NCI-H510A (cell line): ENCODE measurements at places on chromosomes 11 and 22.
A peak's percentile ranks its signal among the peaks of the same experiment; 100 is the strongest.

GRCh38 chr11:117949062-117949461, 19.9 kb upstream of the TMPRSS13 start:
- DNase-seq: no peak

DNA sequence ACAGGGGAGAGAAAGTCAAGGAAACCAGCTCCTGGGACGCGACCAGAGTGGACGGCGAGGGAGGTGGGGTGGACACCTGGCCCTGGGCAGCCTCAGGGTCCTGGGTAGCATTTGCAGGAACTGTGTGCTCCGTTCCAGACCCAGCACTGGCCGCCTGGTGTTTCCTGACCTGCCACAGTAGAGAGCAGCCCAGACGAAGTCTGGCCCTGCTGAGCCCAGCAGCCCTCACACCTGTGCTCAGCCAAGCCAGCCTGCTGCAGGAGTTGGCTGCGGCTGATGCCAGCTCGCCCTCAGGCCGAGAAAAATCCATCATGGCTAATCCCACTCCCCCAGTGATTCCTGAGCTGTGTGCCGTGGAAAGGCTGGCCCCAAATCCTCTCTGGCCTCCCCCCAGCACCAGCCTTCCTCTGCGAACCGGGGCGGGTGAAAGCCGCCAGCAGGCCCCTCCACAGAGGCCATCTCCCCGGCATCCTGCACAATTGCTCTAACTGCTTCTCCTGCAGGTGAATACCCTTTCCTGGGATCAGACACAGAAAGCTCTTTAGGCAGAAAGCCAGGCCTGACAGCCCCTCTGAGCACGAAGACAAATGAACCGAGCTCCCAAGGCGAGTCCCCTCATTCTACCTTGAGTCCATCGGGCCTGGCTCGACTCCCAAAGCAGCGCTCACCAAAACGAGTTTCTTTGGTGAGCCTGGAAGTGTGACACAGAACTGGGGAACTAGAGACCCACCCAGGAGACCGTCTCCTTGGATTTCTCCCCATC, 88.6 kb downstream of the RTL6 start:
- no peak for DNase-seq

DNA sequence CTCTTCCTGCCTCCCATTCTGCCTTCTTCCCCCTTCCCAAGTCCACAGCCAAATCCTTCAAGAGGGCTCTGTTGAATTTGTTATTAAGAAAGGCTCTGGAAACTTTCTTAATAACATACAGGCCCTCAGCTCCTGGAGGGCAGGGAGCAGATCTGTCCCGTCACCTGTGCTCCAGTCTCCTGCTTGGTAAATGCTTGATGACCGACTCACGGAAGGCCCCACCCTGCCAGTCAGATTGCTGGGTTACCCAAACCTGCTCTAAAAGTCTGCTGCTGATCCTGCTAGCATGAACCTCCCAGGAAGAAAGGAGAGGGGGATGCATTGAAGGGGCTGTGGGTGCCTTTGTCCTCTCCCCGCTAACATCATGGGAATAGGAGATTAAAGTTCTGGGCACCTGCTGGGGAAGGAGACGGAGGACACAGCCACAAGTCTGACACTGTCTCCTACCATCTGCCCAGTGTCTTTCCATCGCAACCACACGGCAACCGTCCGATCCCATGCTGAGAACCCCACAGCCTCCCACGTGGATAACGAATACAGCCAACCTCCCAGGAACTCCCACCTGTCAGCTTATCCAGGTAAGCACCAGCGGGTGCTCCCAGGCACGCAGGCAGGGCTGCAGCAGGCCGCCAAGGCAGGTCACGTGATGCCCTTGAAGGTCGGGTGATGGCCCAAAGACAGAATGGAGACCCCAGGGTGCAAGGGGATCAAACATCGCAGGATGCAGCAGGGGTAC, 22.5 kb downstream of the CD5 start:
- no peak for DNase-seq

- DNase-seq: no peak
Observed at GRCh38 chr11:1916986-1917522, 2.4 kb upstream of the TNNT3 start.

GRCh38 chr11:27064086-27064485, 23.5 kb downstream of the BBOX1 start:
- DNase-seq: no peak

GRCh38 chr22:30291058-30291892, 2.0 kb upstream of the CASTOR1 start:
- peak; percentile 56 for DNase-seq

GRCh38 chr11:9529334-9529650, 44.2 kb upstream of the WEE1 start:
- no peak for DNase-seq

- DNase-seq: no peak
Observed at GRCh38 chr11:13966013-13966412, 3.5 kb downstream of the SPON1 start.

GRCh38 chr11:11217289-11217928, 135.6 kb downstream of the CSNK2A3 start:
- no peak for DNase-seq

- DNase-seq: no peak
Observed at GRCh38 chr22:40552070-40552469, 84.4 kb downstream of the MRTFA start.

GRCh38 chr11:44855493-44855849, 95.2 kb downstream of the TP53I11 start:
- no peak for DNase-seq

GRCh38 chr11:114559425-114560310, at the start of gene NXPE1:
Gene NXPE1 (minus strand): TSS chr11:114559881. CDS start chr11:114551201, 8,680 bp downstream.
- DNase-seq: no peak

DNA sequence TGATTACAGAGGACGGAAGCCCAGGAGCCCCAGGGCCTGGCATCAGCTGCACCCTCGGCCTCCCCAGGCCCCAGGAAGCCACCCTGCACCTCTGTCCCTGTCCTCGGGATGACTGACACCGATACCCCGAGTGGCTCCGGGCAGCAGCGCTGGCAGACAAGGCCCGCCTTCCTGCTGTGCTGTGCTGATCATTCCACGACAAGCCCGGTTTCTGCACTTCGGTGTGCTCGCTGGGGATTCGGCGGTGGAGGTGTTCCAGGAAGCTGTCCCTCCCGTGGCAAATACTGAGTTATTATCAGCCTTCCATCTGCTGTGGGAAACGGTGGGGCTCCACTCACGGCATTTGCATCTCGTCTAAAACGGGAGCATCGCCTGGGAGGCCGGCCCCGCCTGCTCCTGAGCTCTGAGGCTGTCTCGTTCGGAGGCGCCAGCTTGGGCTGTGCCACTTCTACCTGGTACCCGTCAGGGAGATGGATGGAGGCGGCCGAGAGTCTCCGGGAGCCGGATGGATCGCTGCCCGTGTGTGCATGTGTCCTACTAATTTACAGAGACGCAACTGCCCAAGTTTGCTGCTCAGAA, 506.1 kb downstream of the BRD1 start:
- no peak for DNase-seq

- no peak for DNase-seq
Observed at GRCh38 chr11:25733777-25734176, 598.2 kb upstream of the ANO3 start.

- DNase-seq: no peak
Observed at GRCh38 chr11:76805206-76805913, 22.2 kb downstream of the TSKU start.

DNA sequence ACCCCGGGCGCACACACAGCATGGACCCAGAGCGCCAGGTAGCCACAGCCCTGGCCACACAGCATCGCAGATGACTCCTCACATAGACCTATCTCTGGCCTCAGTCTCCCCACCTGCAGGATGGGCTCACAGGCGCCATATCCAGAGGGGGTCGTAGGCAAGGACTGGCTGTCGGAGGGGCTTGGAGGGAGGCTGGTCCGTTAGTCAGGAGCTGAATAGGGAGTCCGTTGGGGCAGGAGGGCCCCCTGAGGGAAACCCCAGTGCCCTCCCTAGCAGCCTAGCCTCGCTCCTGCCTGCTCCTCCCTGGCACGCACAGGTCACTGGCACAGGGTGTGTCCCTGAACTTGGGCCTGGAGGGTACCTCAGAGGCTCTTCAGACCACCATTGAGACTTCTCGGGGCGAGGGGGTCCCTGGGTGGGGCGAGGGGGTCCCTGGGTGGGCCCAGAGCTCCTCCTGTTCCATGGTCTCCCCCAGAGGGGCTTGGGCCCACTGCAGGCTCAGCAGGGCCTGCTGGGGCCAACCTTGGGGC, 2.0 kb downstream of the PLXNB2 start:
- DNase-seq: no peak

DNA sequence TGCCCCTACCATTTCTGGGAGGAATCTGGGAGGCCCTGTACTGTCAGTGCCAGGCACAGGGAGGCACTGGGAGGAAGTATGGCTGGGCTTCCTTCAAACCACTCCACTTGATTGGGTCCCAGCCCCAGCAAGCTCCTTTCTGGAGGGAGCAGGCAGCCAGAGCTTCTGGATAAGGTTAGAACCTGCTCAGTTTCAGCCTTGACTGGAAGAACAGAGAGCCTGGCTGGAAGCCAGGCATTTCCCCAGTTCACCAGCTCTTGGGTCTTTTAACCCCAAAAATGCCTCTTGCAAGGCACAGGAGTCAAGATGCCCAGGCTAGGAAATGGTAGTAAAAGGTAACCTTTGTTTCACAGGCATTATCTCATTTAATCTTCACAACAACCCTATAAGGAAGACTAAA, 9.0 kb upstream of the KCTD14 start:
- DNase-seq: no peak

DNA sequence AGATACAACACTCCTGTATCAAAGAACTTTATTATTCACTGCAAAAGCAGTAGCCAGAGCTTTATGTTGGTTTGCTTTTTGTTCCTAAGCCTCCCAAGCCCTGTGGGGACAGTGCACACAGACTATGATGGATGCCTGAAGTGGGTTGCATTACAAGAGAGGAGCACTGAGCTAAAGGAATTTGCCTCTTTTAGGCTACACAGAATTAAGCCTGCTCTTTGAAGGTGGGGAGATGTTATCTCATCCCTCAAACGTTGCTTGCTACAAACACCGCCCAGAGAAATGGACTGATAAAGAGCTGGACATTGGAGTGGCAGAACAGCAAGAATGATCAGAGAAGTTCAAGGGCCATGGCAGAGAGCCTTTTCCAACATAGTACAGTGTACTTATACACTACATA, 2.5 kb upstream of the POGLUT3 start:
- DNase-seq: no peak

DNA sequence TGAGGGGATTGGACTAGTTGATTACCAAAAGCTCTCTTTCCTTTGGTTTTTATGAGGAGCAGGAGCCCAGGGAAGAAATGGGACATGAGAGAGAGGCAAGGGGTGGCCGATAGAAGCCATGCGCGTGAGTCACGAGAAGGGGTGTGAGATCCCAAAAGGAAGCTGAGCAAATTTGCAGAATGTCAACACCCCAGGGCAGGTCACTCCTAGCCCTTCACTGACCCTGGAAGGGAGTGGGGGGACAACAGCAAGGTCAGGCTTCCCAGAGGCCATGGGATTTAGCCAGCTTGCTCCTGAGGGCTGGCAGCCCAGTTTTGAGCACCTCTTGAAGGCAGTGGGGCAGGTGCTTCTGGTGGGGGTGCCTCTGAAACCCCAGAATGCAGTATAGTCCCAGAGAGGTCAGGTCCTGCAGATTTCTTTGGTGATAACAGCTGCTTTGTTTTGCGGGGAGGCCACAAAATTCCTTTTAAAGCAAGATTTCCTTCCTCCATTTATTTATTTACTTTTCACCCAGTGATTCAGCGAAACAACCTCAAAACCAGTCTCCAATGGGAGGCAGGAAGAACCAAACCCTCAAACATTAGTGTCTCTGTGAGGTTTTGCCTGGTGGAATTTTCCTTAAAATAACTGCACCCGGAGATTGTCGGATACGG, 40.1 kb upstream of the TIMP3 start:
- no peak for DNase-seq

DNA sequence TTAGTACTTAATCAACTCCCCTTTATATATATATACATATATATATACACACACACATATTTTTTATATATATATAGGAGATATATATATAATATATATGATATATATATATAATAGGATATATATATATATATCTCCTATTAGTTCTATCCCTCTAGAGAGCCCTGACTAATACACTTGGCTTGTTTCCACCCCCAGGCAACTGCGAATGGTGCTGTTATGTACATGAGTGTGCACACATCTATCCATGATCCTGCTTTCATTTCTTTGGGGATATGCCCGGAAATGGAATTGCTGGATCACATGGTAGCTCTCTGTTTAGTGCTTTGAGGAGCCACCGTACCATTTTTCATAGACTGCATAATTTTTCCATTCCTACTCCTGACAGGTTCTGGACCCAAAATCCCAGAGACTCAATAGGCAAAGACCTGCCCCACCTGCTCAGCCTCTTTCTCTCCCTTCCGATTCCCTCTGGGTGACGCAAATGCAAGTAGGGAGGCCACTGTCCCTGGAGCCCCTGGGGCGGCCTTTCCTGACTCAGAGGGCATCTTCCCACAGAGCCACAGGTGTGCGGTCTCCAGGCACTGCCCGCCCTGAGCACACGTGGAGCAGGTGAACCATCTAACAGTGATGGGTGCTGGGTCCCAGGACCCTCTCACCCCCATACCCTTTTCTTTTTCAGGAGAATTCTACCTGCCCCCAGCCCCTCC, 12.0 kb downstream of the FGF3 start:
- DNase-seq: no peak

DNA sequence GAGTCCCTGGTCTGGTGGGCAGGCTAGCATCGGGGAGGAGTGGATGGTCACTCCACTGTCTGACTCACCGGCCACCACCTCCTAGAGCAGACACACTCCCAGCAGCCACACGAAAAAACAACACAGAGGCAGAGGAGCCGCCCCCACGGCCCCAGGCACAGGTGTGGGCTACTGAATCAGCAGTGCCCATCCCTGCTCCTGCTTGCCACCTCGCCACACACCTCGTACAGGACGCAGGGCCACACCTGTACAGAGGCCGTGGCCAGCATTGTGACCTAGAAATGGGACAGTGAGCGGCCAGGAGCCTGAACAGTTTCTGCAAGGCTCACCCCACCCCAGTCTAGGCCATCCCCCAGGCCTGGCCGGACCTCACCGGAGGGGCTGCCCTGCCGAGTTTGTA, 14.0 kb downstream of the TRIM29 start:
- no peak for DNase-seq

GRCh38 chr11:59199546-59200422, 12.9 kb downstream of the MPEG1 start:
- no peak for DNase-seq

- no peak for DNase-seq
Observed at GRCh38 chr11:44643217-44643616, 77.8 kb downstream of the CD82 start.

DNA sequence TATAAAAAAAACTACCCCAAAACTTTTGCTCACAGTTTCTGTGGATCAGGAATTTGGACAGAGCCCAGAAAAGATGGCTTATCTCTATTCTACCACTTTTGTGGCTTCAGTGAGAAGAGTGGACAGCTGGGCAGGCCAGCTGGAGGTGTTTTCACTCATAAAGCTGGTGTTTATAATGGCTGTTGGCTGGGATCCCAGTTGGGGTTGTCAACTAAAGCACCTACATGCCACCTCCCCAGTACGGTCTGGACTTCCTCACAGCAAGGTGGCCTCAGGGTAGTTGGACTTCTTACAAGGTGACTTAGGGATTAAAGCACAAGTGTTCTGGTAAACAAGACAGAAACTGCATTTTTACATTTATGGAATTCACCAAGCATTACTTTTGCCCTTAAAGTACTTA, 171.0 kb downstream of the NELL1 start:
- DNase-seq: peak; percentile 38
